ENCODE measurements at places on chromosomes 3 and 15. TPM values are rescaled to one million over a fixed set of nuclear protein-coding genes. Genes with fewer than 3 reads are reported as not detected.

- DNase-seq, result peak; percentile 59
These were observed 48.5 kb downstream of the THBS1 start for GRCh38 chr15:39629371-39629770.

DNA sequence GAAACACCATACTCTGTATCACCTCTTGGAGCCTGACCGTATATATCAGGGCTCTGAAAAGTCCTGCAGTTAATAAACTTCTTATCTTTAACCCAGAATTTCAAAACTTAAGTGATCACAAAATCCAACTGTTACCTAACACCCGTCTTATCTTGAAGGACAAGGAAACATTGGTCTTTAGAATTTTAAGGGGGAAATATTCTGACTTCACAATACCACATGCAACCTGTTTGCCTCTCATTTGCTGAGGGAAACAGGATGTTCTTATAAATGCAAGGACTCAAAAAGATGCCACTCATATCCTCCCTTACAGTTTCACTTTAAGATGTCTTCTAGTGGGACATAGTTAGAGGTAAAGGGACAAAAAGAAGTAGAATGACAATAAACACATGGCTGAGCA is 67.9 kb downstream of the CRTC3 start:
- no peak for DNase-seq

GRCh38 chr15:55587321-55588069 is 650 bp downstream of the PYGO1 start:
- no peak for DNase-seq

GRCh38 chr3:171044835-171045793 is 18.6 kb upstream of the SLC2A2 start:
- no peak for DNase-seq

GRCh38 chr3:50371133-50371685 is 11.9 kb upstream of the TMEM115 start:
- no peak for DNase-seq

DNA sequence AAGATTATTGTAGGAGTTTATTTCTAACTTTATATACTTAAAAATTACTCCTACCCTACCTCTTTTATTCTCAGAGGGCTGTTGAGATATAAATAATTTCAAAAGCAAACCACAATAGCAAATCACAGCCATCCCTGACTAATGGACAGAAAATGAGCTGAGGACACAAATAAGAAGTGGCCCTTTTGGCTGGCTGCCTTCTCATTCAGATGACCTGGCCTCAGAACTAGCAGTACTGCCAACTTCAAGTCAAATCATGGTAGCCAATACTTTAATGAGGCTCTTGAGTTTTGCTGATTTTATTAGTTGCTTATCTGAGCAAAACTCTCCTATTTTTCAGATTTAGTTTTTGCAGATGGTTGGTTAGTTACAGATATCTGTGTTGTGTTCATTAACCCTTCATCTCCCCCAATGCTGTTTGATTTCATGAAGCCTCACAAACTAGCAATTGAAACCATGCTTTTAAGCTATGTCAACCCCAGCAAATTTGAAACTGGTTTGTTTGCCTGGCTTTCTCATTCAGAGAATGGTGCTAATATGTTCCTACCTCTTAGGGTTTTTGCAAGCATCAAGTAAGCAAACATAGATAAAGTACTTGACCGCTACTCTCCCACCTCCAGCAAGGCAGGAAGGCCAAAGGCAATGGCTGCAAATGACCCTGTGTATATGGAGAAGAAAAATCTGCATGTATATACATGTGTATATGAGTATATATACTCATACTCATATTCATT is 73.4 kb upstream of the HACD2 start:
- no peak for DNase-seq

- DNase-seq, result no peak
These were observed 40.5 kb upstream of the SEC13 start for GRCh38 chr3:10361375-10361774.

GRCh38 chr3:69282181-69282580 is 103.7 kb downstream of the FRMD4B start:
- peak; percentile 14 for DNase-seq

DNA sequence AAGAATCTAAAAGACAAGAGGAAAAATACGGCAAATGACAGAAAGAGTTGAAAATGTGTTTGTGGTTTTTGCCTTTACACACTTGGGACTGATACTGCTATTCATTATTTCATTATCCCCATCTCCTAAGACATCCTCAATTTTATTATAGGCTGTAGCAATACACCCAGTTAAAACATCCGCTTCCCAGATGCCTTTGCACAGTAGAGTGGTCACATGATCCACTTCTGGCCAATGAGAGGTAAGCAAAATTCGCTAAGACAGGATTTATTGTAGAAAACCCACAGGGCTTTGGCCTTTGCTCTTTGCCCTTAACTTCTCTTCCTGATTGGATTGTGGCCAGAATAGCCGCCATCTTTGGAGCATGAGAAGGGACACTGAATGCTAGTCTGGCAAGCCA is 53.2 kb upstream of the BOC start:
- no peak for DNase-seq

DNA sequence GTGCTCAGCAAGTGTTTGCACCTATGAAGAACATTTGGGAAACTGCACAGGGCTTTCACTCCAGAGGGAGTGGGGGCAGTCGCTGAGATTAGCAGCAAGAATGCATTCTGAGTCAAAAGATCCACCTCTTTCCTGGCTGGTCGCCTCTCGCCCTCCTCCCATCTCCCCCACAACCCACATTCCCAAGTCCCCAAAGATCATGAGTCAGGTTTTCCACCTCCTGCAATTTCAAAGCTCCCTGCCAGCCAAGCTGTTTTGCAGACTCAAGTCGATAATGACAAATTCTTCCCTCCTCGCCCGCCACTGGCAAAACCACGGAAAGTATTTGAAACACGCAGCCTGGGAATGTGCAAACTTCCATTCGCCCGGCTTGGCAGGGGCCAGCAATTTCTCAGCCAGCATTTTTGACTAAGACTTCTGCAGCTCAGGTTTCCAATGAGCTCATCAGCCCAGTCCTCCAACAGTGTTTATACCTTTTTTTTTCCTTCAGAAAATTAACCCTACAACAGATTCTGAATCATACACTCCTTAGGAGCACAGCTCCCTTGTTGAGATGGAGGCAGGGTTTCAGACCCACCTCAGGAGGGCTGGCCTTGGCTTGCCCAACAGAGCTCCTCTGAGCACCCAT is 181.4 kb downstream of the SMAD6 start:
- no peak for DNase-seq

DNA sequence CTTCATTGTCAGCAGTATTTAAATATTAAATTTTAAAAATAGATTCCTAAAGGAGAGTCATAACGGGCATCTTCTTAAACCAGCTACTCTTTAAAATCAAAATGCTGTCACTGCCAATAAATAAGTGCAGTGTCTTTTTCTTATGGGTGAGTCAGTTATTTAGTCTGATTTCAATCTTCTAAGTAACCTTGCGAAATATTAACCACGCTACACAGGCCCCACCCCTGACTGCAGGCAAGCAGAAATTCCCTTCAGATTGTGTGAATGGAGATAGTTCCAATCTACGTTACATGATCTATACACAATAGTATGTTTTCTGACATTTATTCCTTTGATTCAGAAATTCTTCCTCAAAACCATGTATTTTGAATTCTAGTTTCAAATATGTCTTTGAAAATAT is 141.5 kb downstream of the GADL1 start:
- DNase-seq, result no peak

DNA sequence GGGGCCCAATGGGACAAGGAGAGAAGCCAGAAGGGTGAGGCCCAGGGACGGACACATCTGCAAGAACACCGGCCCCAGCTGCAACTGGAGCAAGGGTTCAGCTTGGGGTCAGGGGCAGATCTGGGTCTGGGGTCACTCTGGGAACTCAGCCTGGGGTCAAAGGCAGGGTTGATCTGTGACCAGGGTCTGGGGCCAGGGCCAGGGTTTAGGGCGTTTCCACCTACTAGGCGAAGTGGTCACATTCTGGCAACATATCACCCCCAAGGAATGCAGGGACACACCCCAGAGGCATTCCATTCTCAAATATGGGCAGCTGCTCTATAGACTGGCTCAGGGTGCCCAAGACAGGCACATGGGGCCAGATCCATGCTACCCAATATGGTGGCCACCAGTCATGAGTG is 9.0 kb downstream of the UROC1 start:
- DNase-seq, result no peak

- no peak for DNase-seq
These were observed 1.1 kb downstream of the RBSN start for GRCh38 chr3:15097891-15098290.

DNA sequence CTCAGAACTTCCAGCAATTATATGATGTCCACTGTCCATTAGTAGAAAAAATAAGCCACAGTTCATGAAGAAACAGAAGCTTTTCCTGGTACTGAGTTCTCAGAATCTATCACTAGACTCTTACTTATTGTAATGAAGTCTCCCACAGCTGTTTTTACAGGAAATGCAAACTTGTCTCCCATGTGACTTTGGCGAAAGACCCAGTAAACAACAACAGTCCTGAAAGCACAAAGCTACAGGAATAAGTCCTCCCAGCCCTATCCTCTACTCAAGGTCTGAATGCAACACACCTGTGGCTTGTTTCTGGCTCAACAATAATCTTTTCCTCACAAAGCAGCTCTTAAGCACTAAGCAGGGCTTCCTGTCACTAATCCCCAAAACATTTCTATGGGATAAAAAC is 55.9 kb downstream of the EOMES start:
- no peak for DNase-seq

DNA sequence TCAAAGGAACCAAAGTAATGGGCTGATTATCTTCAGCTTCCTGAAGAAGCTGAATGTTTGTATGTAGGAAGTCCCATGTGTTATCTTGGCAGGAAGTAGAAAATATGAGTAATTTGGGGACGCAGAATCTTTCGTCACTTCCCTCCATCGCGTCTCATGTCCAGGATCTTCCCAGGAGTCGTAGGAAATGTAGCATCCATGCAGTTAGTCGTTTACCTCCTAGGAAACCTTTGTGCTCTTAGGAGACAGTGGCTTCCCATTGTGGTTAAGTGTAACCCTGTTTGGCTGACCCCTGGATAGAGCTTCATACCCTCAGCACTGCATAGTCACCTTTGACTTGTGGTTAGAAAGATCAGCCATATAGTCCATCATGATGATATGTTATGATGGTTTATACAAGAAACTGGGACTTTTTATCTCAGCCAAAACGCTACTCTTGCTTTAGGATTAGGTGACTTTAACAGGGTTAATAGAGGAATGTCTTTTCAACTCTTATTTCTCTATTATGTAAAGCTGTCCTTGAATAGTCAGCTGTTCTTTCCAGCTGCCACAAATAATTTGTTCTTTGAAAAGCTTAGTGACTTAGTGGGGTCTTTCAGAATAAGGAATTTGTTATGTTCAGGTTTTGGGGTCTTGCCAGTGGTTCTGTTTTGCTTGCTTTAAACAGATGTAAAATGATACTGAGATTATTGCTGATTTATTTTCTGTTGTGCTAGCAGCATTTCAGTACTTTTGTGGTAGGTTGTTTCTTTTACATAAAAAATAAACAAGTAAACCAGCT is 92.2 kb downstream of the KLHL25 start:
- no peak for DNase-seq

GRCh38 chr15:53511175-53511574 is 248.3 kb downstream of the WDR72 start:
- DNase-seq, result no peak

GRCh38 chr3:3110749-3111361 is 681 bp upstream of the IL5RA start:
- no peak for DNase-seq

DNA sequence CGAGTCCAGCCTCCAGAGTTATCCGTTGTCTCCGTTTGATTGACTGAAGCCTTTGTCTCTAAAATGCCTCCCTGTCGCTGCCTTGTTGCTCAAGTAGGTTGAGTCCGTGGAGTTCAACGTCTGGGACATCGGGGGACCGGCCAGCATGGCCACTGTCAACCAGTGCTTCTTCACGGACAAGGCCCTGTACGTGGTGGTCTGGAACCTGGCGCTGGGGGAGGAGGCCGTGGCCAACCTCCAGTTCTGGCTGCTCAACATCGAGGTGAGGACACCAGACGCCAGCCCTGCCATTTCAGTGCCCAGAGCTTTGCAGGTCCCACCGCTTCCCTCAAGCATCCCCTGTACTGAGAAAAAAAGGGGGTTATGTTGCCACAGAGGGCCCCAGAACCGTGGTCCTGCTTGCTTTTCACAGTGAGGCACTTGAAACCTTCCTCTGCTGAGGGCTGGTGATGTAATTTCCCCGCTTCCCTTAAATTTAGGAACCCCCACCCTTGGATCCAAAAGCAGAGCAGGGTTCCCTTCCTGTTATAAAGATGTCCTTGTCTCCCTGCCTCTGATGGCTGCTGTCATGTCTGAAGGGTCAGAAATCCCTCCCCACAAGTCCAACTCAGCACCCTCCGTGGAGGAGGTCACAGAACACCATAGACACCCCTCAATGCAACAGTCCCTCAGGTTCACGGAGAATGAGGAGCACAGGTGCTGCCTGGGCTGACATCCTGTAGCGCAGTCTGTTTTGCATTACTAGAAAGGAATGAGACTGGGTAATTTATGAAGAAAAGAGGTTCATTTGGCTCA is 105.7 kb downstream of the LRRK1 start:
- DNase-seq, result no peak

DNA sequence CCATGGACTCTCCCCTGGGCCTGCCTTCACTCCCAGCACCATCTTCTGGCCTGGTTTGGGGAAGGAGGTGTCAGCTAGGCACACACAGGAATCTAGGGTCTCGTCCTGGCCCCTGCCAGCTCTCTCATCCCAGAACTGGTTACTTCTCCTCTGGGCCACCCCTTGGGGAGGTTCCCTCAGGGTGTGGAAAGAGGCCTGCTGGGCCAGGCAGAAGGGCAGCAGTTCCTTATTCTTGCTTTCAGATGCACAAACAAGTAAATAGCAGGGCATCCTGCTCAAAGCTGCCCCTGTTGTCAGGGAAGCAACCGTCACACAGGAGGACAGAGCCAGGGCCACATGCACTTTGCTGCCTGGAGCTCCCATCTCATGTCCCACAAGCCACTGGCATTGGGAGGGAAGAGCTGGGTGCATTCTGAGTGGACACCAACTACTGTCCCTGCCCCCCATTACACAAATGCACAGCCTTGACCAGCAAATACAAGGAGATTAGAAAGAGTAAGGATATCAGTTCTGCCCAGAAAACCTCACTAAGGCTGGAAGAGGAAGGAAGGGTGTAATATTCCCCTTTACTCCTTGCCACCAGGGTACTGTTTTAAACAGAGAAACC is 108.8 kb upstream of the HACD2 start:
- DNase-seq, result no peak

MKRN3 gene
- 2.1 TPM for total RNA-seq

RHOV gene
- not detected for total RNA-seq

RLBP1 gene
- total RNA-seq, result not detected

ZNF35 gene
- 3.0 TPM for total RNA-seq

P2RY12 gene
- not detected for total RNA-seq

STARD9 gene
- 10.2 TPM for total RNA-seq

VEPH1 gene
- total RNA-seq, result 0.33 TPM

DPPA2 gene
- total RNA-seq, result not detected
